Suprapubic skin (tissue), 4 donors: ENCODE measurements at places on chromosomes 2 and 18. TPM values are rescaled to one million over a fixed set of nuclear protein-coding genes. Genes with fewer than 3 reads are reported as not detected.

FIGN gene
- total RNA-seq, result 2.0 TPM

COLEC11 gene
- total RNA-seq, result not detected

DNA sequence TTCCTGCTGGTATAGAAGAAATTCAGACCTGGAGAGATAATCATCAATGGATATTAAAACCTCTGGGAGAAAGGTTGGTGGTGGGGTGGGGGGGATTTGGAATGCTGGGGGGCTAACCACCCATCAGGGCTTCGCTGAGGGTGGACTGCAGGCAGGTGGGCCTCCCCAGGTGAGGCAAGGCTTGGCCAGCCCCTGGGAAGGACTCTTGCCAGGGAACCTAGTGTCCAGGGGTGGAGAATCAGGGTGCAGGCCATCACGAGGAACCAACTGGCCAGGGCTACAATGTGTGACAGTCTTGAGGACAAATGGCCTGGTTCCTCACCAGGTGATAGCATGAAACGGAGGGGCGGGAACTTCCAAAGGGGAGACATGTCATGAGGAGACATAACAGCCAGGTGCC, 11.8 kb downstream of the RAB11FIP5 start:
- H3K27me3 ChIP-seq, result no peaks in the 10 kb centered on the region
- peaks cover 6% of the 10 kb centered on the region for H3K4me1 ChIP-seq
- H3K4me3 ChIP-seq, result no peak overlapping the region
- no peak for DNase-seq
- no peak overlapping the region for H3K27ac ChIP-seq

- no peak overlapping the region for H3K27ac ChIP-seq
- no peak for DNase-seq
- H3K4me3 ChIP-seq, result no peak overlapping the region
- H3K4me1 ChIP-seq, result no peaks in the 10 kb centered on the region
Observed at GRCh38 chr2:197092431-197092830, 165.9 kb upstream of the PGAP1 start.

DNA sequence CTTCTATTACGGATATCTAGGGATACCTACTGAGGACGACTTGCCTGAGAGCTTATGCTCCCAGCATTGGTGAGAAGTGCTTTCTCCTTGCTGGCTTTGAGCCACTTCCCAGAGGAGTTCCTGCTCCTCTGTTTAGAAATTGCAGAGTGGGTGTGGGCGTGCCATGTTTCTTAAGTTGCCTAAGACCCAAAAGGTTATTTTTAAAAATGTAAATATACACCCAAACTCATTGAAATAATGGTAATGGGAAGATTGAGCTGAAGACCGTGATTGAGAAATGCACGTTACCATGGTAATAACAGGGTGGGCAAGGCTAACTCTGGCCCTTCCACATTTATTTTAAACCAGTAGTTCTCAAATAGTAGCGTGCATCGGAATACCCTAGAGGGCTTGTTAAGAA, 17.2 kb upstream of the TMEM200C start:
- no peaks in the 10 kb centered on the region for H3K27me3 ChIP-seq
- no peaks in the 10 kb centered on the region for H3K4me1 ChIP-seq
- no peak for DNase-seq
- no peak overlapping the region for H3K27ac ChIP-seq
- H3K4me3 ChIP-seq, result no peak overlapping the region

EVA1A gene
- 9.5 TPM for total RNA-seq

EGR4 gene
- not detected for total RNA-seq

ABHD1 gene
- total RNA-seq, result not detected

EFEMP1 gene
- 93.1 TPM for total RNA-seq

TMEM163 gene
- not detected for total RNA-seq

DNA sequence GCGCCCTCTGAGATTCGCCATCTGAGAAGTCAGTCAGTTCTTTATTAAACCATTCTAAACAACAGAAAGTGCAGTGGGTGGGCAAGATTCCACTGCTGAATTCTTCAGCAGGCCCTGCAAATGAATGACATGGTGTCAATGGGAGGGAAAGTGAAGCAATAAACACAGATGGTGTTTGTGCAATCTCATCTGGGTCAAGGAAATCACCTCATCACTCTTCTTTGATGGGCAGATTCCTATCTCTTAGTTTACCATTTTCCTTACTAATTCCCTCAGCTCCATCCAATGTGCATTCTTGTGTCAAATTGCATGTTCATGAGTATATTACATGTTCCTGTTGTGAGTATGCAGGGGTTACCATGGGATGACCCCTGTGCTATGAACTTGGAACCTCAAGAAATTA, 100.7 kb upstream of the CYP1B1 start:
- H3K27ac ChIP-seq, result no peak overlapping the region
- H3K4me3 ChIP-seq, result no peak overlapping the region
- peaks cover 27% of the 10 kb centered on the region for H3K4me1 ChIP-seq
- no peaks in the 10 kb centered on the region for H3K27me3 ChIP-seq
- no peaks in the 10 kb centered on the region for H3K36me3 ChIP-seq

GRCh38 chr2:207468488-207468887, 61.3 kb upstream of the CREB1 start:
- no peak overlapping the region for H3K27ac ChIP-seq
- no peaks in the 10 kb centered on the region for H3K27me3 ChIP-seq
- no peaks in the 10 kb centered on the region for H3K36me3 ChIP-seq
- no peak overlapping the region for H3K4me3 ChIP-seq

- H3K4me3 ChIP-seq, result no peak overlapping the region
- DNase-seq, result no peak
- no peaks in the 10 kb centered on the region for H3K4me1 ChIP-seq
- no peak overlapping the region for H3K27ac ChIP-seq
- no peaks in the 10 kb centered on the region for H3K36me3 ChIP-seq
Observed at GRCh38 chr2:3078684-3079083, 298.9 kb downstream of the EIPR1 start.

GRCh38 chr18:35777039-35777438, 195.4 kb upstream of the RMP24 start:
- H3K36me3 ChIP-seq, result no peaks in the 10 kb centered on the region
- H3K27ac ChIP-seq, result no peak overlapping the region
- no peak overlapping the region for H3K4me3 ChIP-seq
- no peak for DNase-seq
- H3K27me3 ChIP-seq, result peaks cover 4% of the 10 kb centered on the region
- H3K4me1 ChIP-seq, result no peaks in the 10 kb centered on the region

FOXI3 gene
- not detected for total RNA-seq

GRCh38 chr2:4354678-4355077, 651.3 kb downstream of the DCDC2C start:
- DNase-seq, result no peak
- no peak overlapping the region for H3K27ac ChIP-seq
- no peak overlapping the region for H3K4me3 ChIP-seq
- H3K27me3 ChIP-seq, result no peaks in the 10 kb centered on the region

DNA sequence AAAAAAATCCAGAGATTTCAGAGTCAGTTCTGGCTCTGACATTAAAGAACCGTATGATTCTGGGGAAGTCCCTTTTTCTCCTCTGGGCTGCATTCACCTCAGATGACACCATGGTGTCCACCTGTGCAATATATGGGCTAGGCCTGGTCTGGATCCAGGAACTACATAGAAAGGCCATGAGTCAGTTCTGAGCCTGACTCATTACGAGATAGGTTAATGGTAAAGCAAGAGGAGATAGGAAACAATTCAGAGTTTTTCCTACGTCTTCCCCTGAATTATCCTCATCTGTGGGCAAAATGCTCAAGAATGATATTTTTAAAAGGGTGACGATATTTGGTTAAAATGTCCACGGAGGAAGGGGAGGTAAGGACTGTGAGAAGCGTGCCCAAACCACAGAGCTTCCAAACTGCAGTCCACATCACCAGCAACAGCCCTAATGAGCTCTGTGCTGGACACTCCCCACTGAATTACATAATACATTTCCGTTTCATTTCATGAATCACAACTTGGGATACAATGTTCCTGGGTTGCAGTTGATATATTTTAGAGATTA, 180.1 kb upstream of the OSR1 start:
- H3K27me3 ChIP-seq, result no peaks in the 10 kb centered on the region
- H3K4me3 ChIP-seq, result no peak overlapping the region
- peak overlapping the region; percentile 57 for H3K27ac ChIP-seq
- no peak for DNase-seq

MGAT4A gene
- 13.8 TPM for total RNA-seq

DNA sequence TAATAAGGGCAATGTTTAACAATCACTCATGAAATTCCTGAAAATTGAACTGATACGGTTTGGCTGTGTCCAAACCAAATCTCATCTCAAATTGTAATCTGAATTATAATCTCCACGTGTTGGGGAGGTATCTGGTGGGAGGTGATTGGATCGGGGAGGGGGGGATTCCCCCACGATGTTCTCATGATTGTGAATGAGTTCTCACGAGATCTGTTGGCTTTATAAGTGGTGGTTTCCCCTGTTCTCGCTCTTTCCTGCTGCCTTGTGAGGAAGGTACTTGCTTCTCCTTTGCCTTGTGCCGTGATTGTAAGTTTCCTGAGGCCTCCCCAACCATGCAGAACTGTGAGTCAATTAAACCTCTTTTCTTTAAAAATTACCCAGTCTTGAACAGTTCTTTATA, 34.0 kb upstream of the SKOR2 start:
- no peaks in the 10 kb centered on the region for H3K36me3 ChIP-seq
- no peak for DNase-seq
- peaks cover 7% of the 10 kb centered on the region for H3K27me3 ChIP-seq

GRCh38 chr2:169980001-169980400, 152.7 kb downstream of the UBR3 start:
- no peak overlapping the region for H3K4me3 ChIP-seq
- H3K4me1 ChIP-seq, result no peaks in the 10 kb centered on the region
- H3K27me3 ChIP-seq, result no peaks in the 10 kb centered on the region
- H3K27ac ChIP-seq, result no peak overlapping the region
- H3K36me3 ChIP-seq, result peaks cover 8% of the 10 kb centered on the region
- DNase-seq, result no peak

DNA sequence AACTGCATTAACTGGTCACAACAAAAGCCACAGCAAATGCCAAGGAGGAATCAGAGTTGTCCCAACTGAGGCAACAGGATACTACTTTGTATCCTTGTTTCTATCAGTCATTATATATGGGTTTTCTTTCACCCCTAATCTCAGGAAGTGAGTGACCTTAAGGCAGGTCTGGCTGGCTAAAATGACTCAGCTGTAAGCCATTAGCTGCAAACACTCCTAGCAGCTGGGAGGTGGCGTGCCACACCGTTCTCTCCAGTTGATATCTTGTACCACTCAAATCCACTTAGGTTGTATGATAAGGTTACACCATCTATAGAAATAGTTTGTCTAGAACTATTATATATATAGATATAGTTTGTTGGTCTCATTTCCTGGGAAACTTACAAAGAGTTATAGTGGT, 171.1 kb upstream of the MC4R start:
- H3K27ac ChIP-seq, result no peak overlapping the region
- no peak for DNase-seq
- no peaks in the 10 kb centered on the region for H3K4me1 ChIP-seq
- no peaks in the 10 kb centered on the region for H3K36me3 ChIP-seq

SERPINB11 gene
- total RNA-seq, result not detected

KIF3C gene
- total RNA-seq, result 5.8 TPM

DSG2 gene
- 13.9 TPM for total RNA-seq

DNA sequence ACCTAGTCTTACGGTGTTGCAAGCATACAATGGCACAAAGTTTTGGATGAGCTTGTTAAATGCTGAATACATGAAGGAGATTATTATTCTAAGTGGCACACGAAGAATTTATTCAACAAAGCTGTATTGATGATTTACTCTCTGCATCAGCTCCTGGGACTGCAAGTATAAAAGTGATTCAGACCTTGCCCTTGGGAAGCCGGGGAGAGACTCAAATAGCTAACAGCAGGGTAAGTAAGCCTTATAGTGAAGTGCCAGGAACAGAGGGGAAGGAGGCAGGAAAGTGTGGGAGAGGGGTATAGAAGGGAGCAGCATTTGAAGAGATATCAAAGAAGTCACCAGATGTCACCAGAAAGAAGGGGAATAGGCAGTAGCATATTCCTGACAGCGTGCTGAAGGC, 115.4 kb downstream of the MCFD2 start:
- H3K4me1 ChIP-seq, result peaks cover 4% of the 10 kb centered on the region
- no peaks in the 10 kb centered on the region for H3K36me3 ChIP-seq
- no peak for DNase-seq
- no peak overlapping the region for H3K27ac ChIP-seq
- no peaks in the 10 kb centered on the region for H3K27me3 ChIP-seq
- H3K4me3 ChIP-seq, result no peak overlapping the region

DNA sequence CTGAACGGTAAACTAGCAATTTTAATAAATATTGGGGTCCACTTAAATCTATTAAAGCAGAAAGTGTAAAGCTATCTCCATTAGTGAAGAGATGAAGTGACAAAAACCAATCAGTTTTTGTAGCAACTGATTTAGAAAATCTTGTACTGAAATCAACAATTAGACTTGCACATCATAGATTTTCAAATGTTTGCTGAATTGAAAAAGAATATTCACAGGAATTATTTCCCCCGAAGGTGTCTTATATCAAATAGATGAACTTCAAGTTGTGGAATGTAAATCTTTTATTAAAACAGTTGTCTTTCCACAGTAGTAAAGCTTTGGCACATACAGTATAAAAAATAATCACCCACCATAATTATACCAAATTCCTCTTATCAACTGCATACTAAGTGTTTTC, 48.7 kb downstream of the ATIC start:
- H3K27ac ChIP-seq, result no peak overlapping the region
- H3K4me3 ChIP-seq, result no peak overlapping the region
- H3K4me1 ChIP-seq, result no peaks in the 10 kb centered on the region
- no peaks in the 10 kb centered on the region for H3K27me3 ChIP-seq

CERKL gene
- total RNA-seq, result not detected
